BE2C (cell line): ENCODE measurements at places on chromosomes 12 and 14.

DNA sequence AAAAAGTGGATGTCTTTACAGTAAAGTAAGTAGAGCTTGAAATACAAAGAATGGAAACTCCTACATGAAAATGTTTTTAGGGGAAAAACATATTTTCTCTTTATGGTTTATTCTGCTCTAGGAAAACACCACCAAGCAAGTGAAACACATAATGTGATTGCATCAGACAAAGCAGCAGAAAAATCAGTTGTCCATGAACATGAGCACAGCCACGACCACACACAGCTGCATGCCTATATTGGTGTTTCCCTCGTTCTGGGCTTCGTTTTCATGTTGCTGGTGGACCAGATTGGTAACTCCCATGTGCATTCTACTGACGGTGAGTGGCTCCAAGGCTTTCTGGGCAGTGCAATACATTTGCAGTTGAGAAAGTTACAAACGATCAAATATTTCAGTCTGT is 42.6 kb upstream of the PLEKHD1 start:
- DNase-seq = no peak

GRCh38 chr14:93737634-93738033 is 50.7 kb downstream of the PRIMA1 start:
- DNase-seq = no peak

GRCh38 chr12:24791622-24792021 is 157.3 kb downstream of the BCAT1 start:
- DNase-seq = no peak

GRCh38 chr12:97300891-97301290 is 161.7 kb upstream of the RMST start:
- no peak for DNase-seq
